ENCODE measurements at places on chromosomes 3 and 15. TPM values are rescaled to one million over a fixed set of nuclear protein-coding genes. Genes with fewer than 3 reads are reported as not detected.
A peak's percentile ranks its signal among the peaks of the same experiment; 100 is the strongest.

Gene DPPA2
- not detected for total RNA-seq

Gene ADGRG7
- not detected for total RNA-seq

Gene ACAD9
- total RNA-seq = 180 TPM

- DNase-seq = no peak
These were observed 27.0 kb downstream of the PCOLCE2 start for GRCh38 chr3:142861926-142862325.

GRCh38 chr3:63228677-63229076 is 49.4 kb upstream of the SYNPR start:
- DNase-seq = no peak

GRCh38 chr3:66418475-66418931 is 82.3 kb downstream of the LRIG1 start:
- no peak for DNase-seq

Gene INAFM2
- 8.1 TPM for total RNA-seq

- no peak for DNase-seq
These were observed 104.0 kb downstream of the NR1I2 start for GRCh38 chr3:119885746-119886530.

- DNase-seq = no peak
These were observed 128.5 kb downstream of the LSAMP start for GRCh38 chr3:116316771-116317170.

DNA sequence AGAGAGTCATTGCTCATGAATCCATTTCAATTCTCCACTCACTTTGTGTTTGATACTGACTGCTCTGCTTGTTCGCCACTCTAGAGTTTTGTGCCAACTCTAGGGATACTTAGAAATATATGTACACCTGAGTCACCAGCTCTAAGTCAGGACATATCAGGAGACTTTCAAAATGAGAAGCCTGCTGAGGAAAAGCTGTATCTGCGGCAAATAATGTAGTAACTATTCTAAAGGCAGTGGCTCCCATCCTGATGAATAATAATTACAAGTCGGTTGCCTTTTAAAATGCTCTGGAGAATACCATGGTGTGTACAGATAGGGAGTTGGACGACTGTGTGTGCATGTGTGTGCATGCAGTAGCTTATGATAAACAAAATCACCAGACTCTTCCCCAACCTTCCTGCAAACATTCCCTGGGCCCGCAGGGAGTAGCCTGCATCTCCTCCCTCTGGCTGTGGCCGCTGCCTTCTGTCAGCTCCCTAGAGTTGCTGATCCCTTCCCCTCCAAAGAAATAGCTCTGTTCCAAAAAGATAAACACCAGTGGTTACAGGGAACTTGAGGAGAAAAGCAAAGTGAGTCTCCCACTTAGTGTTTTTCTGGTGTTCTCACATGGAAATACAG is 346.3 kb upstream of the UMPS start:
- DNase-seq = no peak

Gene TTC21A
- 5.6 TPM for total RNA-seq

Gene GNAT1
- total RNA-seq = not detected

Gene FSIP1
- total RNA-seq = not detected

DNA sequence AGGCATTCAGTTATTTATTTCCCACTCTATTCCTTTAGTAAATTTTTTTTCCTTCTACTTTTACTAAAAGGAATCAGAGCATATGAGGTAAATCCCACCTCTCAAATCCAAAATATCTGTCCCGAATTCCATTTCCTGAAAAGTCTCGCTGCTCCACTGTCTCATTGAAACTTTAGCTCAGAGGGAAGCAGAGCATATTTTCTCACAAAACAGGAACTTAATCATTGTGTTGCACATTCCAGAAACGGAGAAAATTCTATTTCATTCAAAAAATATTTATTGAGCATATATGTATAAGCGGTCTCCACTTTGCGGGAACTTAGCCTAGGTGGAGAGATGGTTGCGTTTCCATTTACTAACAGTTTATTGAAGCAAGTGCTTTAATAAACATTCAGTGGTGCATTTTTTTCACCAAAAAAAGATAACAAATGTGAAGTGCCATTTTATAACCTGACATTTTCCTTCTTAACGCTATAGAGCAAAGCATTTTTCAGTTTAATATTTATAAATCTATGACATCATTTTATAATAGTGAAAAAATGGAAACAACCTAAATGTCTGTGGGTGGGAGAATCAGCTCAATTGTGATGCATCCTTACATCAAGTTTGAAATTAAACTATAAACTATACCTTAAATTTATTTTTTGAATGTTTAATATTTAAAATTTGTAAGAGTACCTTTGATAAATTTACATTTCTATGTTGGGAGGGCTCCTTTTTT is 67.2 kb upstream of the CSTA start:
- DNase-seq = no peak

GRCh38 chr3:5673521-5673920 is 486.0 kb downstream of the EDEM1 start:
- no peak for DNase-seq

DNA sequence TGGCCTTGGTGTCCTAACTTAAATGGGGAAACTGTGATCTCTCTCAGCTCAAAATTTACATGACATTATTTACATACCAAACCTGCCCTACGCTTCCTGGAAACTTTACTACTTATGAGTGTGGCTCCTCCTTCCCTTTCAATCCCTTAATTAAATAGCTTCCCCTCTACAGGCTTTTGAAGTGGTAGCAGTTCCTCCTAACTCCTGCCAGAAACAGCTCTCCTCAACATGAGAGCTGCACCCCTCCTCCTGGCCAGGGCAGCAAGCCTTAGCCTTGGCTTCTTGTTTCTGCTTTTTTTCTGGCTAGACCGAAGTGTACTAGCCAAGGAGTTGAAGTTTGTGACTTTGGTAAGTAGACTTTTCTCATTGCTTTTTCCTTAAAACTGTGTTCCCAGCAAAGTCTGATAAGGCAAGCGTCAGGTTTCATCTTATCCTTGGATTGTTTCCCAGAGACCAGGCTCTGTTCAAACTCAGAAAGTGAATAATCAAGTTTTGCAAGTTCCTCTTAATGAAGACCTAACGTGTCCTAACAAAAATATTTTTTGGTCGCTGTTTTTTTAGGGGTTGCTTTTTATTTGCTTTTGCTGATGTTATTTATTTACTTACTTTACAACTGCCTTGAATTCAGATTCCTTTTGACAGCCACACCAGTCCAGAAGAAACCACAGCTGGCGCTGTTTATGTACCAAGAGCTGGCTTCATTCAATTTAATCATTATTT is at the start of gene ACP3:
Gene ACP3, plus strand, starts transcription at position 179 of the 720 bp plus-strand sequence. Its CDS starts 50 bp downstream, at position 229.
- peak; percentile 37 for DNase-seq

Data from lower leg skin (tissue), 4 donors.